SHP77 (cell line): ENCODE measurements at places on chromosomes 16 and 17.

GRCh38 chr17:34220752-34221395 lies 34.2 kb upstream of the CCL2 start:
- no peak for DNase-seq

DNA sequence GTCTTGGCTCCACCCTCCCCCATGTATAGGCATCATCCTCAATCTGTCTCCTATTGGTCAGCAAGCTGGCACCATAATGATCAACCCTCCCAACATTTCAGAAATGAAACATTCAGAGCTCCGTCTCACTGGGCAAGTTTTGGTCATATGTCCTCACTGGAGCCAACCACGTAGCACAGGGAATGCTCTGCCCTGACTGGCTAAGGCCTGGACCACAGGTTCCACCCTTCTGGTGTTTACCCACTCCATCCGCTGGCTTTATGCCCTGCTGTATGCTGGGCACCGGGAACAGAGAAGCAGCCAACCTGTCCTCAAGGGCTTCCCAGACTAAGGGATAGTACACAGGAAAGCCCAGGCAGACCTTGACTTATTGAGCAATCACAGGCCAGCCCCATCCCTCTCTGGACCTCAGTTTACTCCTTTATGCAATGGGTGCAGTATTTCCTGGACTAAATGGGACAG lies 20.5 kb downstream of the MYO15A start:
- DNase-seq = peak; percentile 61

DNA sequence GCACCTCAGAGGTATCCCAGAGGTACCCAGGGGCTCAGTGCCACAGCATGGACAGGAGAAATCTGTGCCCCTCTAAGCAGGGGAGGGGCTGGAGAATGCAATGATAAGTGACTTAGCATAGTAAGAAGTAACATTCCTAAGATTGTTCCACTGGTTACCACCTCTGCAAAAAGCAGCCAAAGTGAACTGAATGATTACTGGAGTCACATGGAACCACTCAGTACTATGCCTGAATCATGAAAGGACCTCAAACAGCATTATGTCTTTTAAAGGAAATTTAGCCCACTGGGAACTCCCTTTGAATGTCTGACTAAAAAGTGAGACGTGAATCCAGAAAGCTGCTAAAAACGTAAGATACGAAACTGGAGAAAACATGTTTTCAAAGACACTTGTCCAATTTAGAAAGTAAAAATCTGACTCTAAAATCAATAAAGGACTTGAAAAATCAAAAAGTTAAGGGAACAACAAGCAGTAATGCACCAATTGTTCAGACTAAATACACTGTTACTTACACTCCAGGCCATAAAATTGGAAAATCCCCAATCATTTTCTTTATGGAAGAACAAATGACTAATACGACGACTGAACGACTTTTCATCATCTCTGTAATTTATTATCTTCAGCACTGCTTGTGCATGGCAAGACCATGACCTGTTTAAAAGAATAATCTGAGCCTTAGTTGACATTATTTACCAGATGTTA lies 38.6 kb downstream of the LITAFD start:
- DNase-seq = no peak

GRCh38 chr17:50573866-50574611 lies 13.5 kb downstream of the CACNA1G start:
- no peak for DNase-seq

GRCh38 chr16:27404163-27404823 lies 2.3 kb downstream of the IL21R start:
- DNase-seq = no peak

GRCh38 chr16:78225919-78226318 lies 126.5 kb downstream of the WWOX start:
- DNase-seq = no peak

- DNase-seq = peak; percentile 85
These were observed 3.9 kb downstream of the UMOD start for GRCh38 chr16:20348365-20349185.

DNA sequence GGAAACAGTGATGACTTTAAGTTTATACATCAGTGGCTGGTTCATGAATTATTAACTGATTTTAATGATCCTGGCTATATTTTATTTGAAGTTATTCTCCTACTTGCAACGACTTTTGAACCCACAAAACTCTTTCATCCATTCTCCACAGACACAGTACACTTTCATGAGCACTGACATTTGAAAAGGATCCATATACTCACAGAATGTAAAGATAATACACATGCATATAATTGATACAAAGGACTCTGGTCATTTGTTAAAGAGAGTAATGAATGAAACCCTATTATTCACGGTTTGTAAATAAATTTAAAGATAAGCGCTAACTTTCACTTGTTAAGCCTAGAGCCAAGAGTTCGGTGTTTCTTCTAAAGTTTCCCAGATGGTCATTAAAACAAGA lies 3.3 kb downstream of the TOX3 start:
- no peak for DNase-seq

DNA sequence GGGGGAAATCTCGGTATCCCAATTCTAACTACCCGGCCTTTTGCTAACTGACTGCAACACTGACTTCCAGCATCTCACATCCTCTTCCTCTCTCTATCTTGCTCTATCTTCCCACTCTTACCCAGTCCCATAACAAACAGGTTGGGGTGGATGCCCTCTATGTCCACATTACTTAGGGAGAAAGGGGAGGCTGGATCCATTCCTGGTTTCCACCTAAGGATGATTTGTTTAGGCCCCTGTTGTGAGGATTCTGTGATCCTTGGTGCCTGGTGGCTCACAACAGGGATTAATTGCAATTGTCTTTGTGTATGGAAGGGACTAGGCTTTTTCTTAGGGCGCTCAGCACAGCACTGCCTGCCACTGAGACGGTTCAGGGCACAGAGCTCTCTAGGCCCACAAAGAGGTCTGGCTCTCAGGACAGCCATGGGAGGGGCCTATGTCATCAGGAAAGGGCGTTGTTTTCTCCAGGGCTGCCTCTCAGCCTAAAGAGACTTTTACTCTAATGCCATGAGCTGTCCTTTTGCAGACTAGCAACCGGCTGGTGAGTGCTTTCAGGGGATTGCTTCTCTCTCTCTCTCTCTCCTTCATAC lies 612.1 kb upstream of the SALL1 start:
- no peak for DNase-seq

GRCh38 chr17:73547790-73548189 lies 96.5 kb downstream of the SDK2 start:
- no peak for DNase-seq

- no peak for DNase-seq
These were observed 993.5 kb downstream of the CDH8 start for GRCh38 chr16:61042737-61043136.

- DNase-seq = peak; percentile 1
These were observed 17.0 kb upstream of the ABCA8 start for GRCh38 chr17:68972119-68972704.

GRCh38 chr16:3580251-3580651 lies 3.0 kb upstream of the NLRC3 start:
- no peak for DNase-seq

GRCh38 chr16:89193576-89194293 lies 6.6 kb downstream of the SLC22A31 start:
- DNase-seq = no peak

DNA sequence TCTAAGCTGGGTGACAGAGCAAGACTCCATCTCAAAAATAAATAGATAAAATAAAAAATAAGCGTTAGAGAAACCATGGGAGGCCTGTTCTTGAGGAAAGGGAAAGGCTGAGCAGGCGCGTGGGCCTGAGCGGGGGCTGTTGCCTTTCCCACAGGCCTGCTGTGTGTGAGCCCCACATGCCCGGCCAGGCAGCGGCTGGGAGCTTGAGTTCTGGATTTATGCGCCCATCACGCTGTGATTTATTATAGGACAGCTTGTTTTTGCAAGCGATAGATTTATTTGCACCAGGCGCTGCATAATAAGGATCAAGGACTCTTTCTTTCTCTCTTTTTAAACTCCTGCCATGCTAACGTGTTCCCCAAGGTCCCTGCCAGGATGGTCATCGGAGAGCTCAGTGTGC lies 14.8 kb upstream of the WFDC1 start:
- DNase-seq = no peak

GRCh38 chr16:68644715-68645493 lies at the start of gene CDH3:
CDH3 (plus strand) TSS chr16:68645310; CDS start chr16:68645380, 70 bp downstream.
- no peak for DNase-seq

DNA sequence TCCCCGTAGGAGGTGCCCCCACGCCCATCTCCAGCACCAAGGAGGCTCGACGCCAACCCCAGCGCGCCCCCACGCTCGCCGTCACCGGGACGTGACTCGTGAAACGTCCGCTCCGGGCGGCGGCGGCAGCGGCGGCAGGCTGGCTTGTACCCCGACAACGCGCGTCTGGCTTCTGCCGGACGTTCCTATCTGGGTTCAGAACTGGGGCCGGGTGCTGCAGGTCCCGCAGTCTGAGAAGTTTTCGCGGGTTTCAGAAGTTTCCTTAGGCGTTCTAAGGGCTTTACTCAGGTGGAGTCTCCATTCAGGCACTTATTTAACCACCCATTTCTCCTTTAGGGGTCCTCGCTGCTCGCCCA lies 672 bp upstream of the ALKBH5 start:
- peak; percentile 88 for DNase-seq

DNA sequence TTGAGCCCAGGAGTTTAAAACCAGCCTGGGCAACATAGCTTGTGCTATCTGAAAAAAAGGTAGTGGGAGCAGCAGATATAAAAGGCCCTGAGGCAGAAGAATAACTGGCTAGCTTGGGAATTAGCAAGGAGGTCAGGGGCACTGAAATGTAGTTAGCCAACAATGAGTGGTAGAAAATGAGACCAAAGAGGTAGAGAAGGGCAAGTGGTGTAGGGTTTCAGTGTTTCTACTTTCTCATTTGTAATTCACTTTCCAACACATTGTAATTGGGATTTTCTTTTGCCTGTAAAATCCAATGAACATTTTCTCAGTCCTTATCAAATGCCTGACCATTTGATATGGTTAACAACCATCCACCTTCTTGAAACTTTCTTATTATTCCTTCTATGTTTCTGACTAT lies 95.1 kb upstream of the CORO6 start:
- DNase-seq = no peak

- DNase-seq = no peak
These were observed 200.8 kb downstream of the PRKCB start for GRCh38 chr16:24036614-24037013.

DNA sequence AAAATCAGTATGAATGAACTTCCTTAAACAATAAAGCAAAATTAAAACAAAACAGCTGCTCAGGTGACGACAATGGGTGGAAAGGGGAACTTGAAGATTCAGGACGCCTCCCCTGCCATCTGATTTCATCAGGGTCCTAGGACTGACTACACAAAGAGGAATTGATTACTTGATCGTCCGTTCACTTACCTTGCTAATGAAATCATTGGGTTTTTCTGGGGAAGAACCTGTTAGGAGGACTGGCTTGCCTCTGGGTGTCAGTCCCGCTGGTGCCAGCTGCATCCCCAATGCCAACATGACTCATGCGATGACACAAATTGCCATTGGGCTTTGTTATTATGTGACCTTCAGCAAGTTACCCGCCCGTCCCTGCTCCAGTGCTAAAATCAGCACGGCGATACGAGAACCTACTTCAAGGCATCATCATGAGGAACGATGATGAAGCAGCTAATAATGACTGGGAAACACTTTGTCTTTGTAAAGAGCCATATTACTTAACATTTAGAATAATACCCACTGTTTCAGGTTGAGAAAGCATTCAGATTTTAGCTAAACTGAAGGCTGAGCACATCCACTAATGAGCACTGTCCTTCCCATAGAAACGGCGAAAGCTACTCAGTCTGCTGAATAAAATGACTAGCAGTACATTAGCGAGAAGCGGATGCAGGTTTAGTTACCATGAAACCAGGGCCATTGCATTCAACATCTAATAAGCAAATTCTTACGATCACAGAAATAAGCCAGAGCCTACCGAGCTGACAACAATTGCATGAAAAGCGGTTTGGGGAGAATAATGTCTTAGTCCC lies 139.4 kb downstream of the ZFHX3 start:
- DNase-seq = peak; percentile 35

- DNase-seq = no peak
These were observed 321.1 kb downstream of the C16orf95 start for GRCh38 chr16:86996081-86996480.

GRCh38 chr17:82087961-82088837 lies 9.8 kb downstream of the FASN start:
- DNase-seq = no peak

DNA sequence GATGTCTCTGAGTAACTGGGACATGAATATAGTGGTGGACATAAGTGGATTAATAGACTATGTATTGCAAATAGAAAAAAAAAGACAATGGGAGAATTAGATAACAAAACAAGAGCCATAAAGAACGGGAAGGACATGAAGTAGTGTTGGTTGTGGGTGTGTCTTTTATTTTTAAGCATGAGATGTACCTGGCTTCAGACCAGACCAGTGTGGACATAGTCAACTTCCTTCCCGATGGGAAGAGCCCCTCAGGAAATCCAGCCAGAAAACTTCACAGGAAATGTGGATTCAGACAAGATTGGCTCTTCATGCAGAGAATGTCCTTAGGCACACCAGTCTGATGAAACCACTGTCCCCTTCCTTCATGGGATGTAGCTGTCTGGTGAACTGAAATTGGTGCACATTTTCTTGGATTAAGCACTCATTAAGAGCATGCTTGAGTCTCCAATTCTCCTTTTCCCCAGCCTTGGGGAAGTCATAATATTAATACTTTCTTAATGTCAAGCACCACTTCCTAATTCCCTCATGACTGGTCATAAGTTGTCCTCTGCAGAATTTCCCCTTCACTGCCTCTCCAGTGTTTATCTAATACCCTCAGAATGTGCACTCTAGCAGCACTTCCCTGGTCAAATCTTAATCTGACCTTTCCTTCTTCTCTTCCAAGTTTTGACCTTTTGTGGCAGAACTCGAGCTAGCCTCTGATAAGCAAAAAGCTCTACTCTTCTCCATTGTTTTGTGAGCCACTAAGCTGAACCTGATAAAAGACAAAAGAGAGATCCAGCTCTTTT lies 350.6 kb upstream of the MAF start:
- DNase-seq = no peak

DNA sequence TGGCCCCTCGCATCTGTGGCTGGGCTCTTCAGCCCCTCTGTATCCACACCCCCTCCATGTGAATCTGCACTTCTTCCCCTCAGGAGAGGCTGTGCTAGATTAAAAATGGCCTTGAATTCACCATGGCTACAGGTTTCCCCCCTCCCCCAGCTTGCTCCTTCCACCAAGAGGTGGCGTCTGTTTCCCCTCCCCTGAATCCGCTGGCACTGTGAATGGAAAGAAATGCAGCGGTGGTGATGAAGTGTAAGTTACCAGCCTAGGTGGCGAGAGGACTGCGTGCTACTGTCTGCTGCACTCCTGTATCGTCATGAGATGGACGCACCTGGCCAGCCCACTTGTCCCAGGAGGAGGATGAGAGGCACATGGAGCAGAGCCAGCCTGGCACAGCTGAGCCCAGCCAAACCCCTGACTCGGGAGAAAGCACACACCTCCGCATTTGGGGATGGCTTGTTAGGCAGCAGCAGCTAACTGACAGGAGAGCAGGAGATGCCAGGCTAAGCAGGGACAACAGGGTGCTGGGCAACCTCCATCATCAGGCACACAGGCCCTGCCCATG lies 26.2 kb downstream of the TNFRSF13B start:
- peak; percentile 92 for DNase-seq

- no peak for DNase-seq
These were observed 21.2 kb upstream of the CYTH1 start for GRCh38 chr17:78803186-78803845.

- DNase-seq = no peak
These were observed 7.8 kb upstream of the EFTUD2 start for GRCh38 chr17:44906763-44907728.
